ENCODE measurements at places on chromosomes 12 and 14. TPM values are rescaled to one million over a fixed set of nuclear protein-coding genes. Genes with fewer than 3 reads are reported as not detected.

GRCh38 chr12:56158926-56159461 is 835 bp downstream of the MYL6 start:
- H3K4me3 ChIP-seq, result peak overlapping the region; percentile 61
- H3K27ac ChIP-seq, result peak overlapping the region; percentile 93
- H3K4me1 ChIP-seq, result peaks cover 59% of the 10 kb centered on the region
- peaks cover 37% of the 10 kb centered on the region for H3K36me3 ChIP-seq

Gene RBMS2
- total RNA-seq, result 24.3 TPM

Gene EXOC3L4
- total RNA-seq, result 1.4 TPM

DNA sequence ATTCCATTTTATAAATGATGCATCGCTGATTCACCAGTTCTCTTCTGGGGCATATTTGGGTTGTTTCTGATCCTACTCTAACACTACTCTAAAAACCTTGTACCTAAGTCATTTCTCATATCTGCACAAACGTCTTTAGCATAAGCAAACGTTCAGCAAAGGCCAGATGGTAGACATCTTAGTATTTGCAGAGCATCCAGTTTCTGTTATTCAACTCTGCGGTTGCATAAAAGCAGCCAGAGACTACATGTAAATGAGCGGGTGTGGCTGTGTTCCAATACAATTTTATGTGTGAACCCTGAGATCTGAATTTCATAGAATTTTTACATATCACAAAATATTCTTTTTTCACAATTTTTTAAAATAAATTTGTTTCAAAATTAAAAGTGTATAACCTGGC is 22.8 kb upstream of the MMP17 start:
- H3K27me3 ChIP-seq, result no peaks in the 10 kb centered on the region
- H3K27ac ChIP-seq, result no peak overlapping the region
- peaks cover 12% of the 10 kb centered on the region for H3K4me1 ChIP-seq

- H3K4me3 ChIP-seq, result no peak overlapping the region
- H3K27me3 ChIP-seq, result no peaks in the 10 kb centered on the region
- H3K36me3 ChIP-seq, result no peaks in the 10 kb centered on the region
- H3K27ac ChIP-seq, result no peak overlapping the region
These were observed 10.3 kb upstream of the CACNB3 start for GRCh38 chr12:48807981-48808380.

Gene FGF23
- not detected for total RNA-seq

DNA sequence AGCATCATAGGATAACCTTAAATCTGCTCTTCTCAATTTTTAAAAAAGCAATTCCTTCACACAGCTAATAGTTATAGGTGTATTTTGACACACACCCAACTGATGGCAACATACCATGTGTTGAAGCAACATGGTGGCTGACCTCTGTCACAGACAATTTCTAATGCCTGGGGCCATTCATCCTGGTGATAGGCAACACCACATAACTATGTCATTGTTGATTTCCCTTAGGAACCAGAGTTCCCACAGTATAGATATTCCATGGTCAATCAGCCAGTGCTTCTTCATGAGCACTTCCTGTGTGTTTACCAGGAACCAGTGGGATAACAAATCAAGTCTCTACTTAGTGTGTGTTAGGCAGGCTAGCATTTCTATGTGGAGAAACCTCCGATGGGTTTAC is 88.3 kb downstream of the FIGNL2 start:
- H3K4me3 ChIP-seq, result no peak overlapping the region
- no peak overlapping the region for H3K27ac ChIP-seq
- no peaks in the 10 kb centered on the region for H3K4me1 ChIP-seq

Gene SMCO2
- not detected for total RNA-seq

GRCh38 chr12:63079791-63080502 is 71.1 kb downstream of the AVPR1A start:
- no peaks in the 10 kb centered on the region for H3K27me3 ChIP-seq
- H3K4me1 ChIP-seq, result no peaks in the 10 kb centered on the region
- no peak for DNase-seq
- no peaks in the 10 kb centered on the region for H3K36me3 ChIP-seq
- H3K27ac ChIP-seq, result no peak overlapping the region

Gene A2ML1
- total RNA-seq, result not detected

Gene UNC79
- total RNA-seq, result 1.1 TPM

DNA sequence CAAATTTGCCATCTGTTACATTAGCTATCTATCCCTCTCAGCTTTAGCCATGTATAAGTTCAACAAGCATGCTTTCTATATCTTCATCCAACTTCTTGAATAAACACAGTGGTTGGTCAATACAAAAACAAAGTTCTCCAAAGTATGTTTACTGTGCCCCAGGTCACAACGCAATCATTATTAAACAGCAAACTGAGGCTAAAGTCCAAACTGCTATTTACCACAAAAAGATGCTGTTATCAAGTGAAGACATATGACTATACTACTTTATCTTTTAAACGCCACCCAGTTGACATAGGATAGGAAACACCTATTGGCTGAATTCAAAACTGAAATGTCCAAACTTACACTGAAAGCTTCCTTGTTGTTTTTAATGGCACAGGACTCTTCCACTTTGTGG is 11.7 kb downstream of the ZCCHC8 start:
- no peak for DNase-seq
- no peak overlapping the region for H3K27ac ChIP-seq
- no peak overlapping the region for H3K4me3 ChIP-seq
- no peaks in the 10 kb centered on the region for H3K27me3 ChIP-seq
- no peaks in the 10 kb centered on the region for H3K4me1 ChIP-seq

Gene CLECL1
- not detected for total RNA-seq

GRCh38 chr14:63212776-63213500 is 8.7 kb downstream of the RHOJ start:
- H3K4me3 ChIP-seq, result no peak overlapping the region
- no peak for DNase-seq
- H3K4me1 ChIP-seq, result no peaks in the 10 kb centered on the region
